Endothelial cell (in vitro differentiated cells): ENCODE measurements at places on chromosomes 13 and 19.

DNA sequence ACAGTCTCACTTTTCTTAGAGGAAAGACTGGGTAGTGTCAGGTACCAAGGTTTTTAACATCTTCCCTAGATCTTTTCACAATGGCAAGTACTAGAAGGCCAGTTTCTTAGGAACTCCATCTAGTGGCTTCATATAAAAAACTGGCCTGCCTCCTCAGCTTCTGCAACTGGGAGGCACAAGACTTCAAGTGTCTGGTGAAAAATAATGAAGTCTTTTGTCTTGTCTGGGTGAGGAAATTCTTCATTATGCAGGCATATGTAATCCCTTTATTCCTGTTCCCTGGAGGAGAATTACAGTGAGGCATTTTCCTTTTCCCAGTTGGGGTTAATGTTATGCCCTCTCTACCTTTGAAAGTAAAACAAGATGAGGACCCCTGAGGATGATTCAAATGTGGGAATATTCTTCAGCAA lies 300.5 kb downstream of the NALCN start:
- DNase-seq, result no peak

- no peak for DNase-seq
Measured at GRCh38 chr19:30335306-30335886, 36.8 kb upstream of the ZNF536 start.

GRCh38 chr13:111914241-111915103 lies 152.5 kb upstream of the SOX1 start:
- no peak for DNase-seq

DNA sequence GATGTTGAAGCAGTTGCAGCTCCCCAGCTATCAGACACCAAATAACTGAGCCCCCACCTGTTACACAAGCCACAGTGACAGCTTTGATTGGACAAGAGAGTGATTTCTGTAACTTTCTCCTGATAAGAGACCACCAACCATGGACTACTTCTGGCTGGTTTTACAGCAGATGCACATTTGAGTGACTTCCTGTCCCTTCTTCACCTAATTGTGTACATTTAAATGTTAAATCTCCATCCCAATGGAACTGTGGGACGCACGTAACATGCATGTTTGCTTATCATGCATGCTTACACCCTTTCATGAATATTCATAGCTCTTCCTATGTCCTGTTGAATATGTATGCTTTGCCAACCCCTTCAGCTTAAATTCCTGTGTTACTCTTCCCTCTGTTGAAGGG lies 6.0 kb upstream of the TNFSF11 start:
- no peak for DNase-seq

DNA sequence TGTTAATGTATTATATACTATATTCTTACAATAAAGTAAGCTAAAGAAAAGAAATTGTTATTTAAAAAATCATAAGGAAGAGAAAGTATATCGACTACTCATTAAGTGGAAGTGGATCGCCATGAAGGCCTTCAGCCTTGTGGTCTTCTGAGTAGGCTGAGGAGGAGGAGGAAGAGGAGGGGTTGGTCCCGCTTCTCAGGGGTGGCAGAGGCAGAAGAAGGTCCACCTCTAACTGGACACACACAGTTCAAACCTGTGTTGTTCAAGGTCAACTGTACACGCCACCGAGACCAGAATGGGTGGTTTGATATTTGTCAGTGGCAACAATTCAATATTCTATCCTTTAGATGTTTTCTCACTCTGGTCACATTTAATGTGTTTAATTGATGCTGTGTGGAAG lies 67.2 kb downstream of the ALOX5AP start:
- no peak for DNase-seq

DNA sequence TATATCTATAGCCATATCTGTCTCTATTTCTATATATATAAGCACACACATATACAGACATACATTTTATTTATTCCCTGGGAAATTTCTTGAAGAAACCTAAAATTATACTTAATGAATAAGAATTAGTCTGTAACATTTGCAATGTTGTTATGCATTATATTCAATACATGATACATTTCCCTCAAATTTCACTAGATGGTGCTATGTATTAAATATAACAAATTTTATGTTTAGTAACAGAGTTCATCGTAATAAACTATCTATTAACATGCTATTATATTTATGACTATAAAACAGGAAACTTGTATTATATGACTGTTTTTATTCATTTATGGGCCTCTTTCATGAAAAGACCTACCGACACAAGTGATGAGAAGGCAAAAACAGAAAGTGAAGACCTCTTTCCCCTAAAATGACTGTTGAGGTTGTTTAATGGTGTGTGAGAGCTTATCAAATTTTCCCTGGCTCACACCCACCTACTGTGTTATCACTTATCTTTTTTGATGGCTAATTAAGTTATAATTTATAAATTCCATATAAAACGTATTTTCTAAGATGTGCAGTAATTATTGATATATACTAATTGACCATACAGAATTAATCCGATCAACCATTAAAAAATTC lies 881.9 kb downstream of the SLITRK6 start:
- DNase-seq, result no peak

DNA sequence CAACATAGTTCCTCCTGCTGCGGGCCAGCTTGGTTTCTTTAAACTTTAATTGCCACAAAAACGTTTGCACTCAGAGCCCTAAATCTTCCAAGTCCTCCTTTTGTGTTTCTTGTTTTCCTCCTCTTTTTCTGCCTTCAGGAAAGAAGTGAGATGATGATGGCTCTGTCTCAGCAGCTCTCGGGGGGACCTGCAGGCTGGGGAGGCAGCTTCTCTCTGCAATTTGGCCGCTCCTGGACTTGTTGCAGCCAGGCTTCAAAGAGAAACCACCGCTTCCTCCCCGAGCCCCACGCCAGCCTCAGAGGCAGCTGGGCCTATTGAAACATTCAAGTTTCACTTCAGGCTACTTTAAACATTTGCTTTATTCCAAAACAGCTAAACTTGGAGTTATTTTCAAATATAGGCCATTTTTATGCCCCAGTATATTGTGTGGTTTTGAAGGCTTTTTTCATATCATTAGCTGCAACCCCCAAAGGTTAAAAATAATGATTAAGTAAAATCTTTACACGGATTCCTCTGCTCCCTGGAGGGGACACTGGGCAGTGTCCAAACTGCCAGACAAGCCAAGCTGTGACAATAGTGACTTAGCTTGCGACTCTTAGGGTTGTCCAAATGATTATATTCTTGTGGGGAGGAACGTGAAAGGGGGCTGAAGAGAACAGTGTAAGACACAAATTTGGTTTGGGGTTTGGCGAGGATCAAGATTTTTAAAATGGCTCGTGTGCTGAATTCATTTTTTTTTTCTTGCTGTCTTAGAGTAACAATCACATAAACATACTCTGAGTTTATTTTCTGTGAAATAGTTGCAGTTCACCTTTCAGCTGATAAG lies 330.8 kb downstream of the DLEU7 start:
- DNase-seq, result no peak

GRCh38 chr19:13012690-13013608 lies 17.7 kb downstream of the NFIX start:
- DNase-seq, result no peak

DNA sequence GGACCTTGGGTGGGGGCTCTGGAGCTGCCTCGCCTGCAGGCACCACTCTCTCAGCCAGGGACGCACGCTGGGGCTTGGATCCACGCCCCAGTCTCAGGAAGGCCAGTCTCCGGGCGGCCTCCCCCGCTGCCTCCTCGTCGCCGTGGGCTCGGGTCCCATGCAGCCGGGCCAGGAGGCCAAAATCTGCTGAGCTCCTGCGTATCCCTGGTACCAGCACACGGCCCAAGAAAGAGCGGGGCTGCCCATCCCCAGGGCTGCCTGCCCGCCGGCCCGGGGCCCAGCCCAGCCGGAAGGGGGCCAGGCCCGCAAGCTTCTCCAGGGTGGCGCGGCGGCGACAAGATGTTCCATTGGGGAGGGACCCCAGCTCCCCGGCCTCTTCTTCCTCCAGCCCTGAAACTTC lies 6.7 kb downstream of the EXOC3L2 start:
- no peak for DNase-seq

GRCh38 chr19:49231389-49231788 lies 73.8 kb downstream of the TRPM4 start:
- DNase-seq, result no peak

DNA sequence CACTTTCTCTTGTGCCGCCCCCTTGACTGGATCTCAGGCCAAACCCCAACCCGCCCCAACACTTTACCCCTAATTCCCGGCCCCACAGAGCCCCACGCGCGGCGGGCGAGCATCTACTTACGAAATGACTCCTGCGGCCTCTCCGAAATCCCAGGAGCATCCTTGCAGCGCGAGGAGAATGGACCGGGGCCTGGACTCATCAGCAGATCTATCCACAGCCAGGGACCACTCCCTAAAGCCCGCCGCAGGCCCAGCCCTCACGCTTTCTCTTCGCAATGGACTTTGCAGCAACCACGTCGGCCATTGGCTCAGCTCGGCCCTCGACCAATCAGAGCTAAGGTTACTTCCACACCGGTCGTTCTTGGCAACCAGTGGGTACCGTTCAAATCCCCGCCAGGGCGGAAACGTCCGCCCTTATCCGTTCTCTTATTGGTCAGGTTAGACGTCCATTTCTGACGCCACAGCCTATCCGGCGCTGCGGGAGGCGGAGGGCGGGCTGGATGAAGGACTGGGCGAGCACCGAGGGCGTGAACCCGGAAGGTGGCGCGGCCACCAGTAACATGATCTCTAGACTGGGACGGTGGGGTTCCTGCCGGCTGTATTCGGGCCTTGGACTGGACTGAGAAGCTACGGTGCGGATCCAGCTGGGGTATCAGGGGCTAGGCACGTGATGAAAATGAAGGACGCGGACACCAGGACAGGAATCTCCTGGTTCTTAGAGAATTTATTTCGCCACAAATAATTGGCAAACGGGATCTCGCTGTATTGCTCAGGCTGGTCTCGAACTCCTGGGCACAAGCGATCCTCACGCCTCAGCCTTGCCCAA lies at the start of the genes CEP89 and FAAP24:
Gene CEP89, minus strand, starts transcription at position 244 of the 826 bp plus-strand sequence. Its CDS starts 84 bp downstream, at position 160.
Gene FAAP24, plus strand, starts transcription at position 528 of the 826 bp plus-strand sequence. CDS start 955 bp downstream, outside the sequence.
- DNase-seq, result peak; percentile 97

- no peak for DNase-seq
Measured at GRCh38 chr13:110509478-110509926, 52.0 kb downstream of the RAB20 start.

- no peak for DNase-seq
Measured at GRCh38 chr19:6014551-6015135, 36.7 kb upstream of the RANBP3 start.

- DNase-seq, result no peak
Measured at GRCh38 chr19:3617463-3617862, 9.1 kb downstream of the CACTIN start.

DNA sequence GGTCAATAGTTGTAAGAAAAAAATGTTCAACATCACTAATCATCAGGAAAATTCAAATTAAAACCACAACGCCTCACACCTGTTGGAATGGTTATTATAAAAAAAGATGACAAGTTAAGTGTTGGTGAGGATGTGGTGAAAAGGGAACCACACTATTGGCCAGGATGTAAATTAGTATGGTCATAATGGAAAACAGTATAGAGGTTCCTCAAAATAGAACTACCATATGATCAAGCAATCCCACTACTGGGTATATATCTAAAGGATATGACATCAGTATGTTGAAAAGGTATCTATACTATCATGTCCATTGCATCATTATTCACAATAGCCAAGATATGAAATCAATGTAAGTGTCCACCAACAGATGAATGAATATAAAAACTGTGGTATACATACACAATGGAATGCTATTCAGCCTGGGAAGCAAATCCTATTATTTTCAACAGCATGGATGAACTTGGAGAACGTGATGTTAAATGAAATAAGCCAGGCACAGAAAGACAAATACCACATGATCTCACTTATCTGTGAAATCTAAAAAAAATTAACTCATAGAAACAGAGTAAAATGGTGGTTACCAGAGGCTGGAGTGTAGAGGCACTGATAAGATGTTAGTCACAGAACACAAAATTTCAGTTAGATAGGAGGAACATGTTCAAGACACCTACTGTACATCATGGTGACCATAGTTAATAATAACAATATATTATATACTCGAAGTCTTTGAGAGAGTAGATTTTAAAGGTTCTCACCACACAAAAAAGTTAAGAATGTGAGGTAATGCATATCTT lies 56.6 kb downstream of the TBC1D4 start:
- no peak for DNase-seq

DNA sequence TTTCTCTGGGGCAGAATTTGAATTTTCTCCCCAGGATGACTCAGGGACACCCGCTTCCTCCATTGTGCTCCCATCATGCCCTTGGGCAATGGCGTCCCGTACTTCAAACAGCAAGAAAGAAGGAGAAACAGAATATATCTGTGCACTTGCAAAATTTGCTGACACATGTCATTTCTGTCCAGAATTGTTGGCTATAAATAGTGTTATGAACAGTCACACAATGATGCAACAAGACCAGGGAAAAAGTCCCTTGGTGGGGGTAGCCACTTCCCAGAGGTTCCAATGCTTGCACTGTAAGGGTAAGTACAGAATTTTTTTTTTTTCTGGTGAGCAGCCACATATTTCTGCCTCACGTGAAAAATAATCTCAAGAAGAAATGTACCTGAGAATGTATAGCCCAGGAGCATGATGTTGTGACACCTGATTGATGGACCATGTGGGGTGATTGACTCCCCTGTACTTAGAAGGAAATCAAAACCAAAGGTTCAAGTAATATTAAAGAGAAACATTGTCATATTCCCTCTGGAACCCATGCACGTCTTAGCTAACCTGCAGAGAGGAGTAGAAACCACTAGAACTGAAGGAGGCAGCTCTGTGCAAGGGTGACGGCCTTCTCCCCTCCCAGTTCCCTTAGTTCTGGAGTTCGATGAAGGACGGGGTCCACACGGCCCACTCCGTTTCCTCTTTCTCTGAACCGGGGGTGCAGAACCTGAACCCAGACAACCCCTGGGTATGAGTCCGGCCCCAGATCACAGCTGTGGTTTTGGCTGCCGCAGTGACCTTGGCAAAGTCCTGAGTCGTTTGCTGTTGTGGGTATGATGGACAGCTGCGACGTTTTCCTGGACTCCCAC lies 9.3 kb upstream of the LAIR1 start:
- no peak for DNase-seq

GRCh38 chr13:78520425-78520824 lies 82.9 kb downstream of the POU4F1 start:
- DNase-seq, result no peak

DNA sequence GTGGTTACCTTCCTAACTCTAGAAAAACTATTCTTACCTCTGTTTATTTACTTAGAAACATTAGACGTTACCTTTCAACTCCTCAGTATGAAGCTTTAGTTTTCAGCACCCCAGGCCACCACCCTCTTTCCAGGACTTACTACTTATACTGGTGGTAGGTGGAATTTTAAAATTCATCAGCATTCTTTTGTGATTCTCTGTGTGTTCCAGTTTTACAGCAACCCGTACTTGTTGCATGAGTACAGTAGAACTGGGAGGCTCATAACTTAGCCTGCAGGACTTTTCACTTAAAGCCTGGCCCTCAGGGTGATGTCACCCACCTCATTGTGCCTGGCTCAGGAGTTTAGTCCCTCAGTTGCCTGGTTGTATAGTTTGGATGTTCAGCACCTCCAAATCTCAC lies 49.4 kb upstream of the ALOX5AP start:
- no peak for DNase-seq

- no peak for DNase-seq
Measured at GRCh38 chr13:23147827-23148226, 33.0 kb upstream of the SGCG start.
